ENCODE measurements at places on chromosomes 16 and 17.

- DNase-seq = no peak
Measured at GRCh38 chr16:53156516-53156915, 101.7 kb downstream of the CHD9 start.

GRCh38 chr16:83996481-83997252 is 28.6 kb downstream of the NECAB2 start:
- no peak for DNase-seq

- no peak for DNase-seq
Measured at GRCh38 chr17:66405836-66406677, 103.6 kb downstream of the PRKCA start.

GRCh38 chr16:729768-730665 is 3.1 kb downstream of the HAGHL start:
- DNase-seq = no peak

GRCh38 chr16:68257906-68258800 is 6.2 kb upstream of the SLC7A6 start:
- no peak for DNase-seq

DNA sequence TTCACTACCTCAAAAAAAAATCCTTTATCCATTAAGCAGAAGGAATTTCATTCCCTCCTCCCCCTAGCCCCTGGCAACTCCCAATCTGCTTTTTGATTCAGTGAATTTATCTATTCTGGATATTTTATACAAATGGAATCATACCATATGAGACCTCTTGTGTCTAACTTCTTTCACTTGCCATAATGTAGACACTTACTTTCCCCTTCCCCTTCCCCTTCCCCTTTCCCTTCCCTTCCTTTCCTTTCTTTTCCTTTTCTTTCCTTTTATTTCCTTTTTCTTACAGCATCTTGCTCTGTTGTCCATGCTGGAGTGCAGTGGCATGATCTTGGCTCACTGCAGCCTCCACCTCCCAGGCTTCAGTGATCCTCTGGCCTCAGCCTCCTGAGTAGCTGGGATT is 50.5 kb downstream of the PSMD12 start:
- no peak for DNase-seq

DNA sequence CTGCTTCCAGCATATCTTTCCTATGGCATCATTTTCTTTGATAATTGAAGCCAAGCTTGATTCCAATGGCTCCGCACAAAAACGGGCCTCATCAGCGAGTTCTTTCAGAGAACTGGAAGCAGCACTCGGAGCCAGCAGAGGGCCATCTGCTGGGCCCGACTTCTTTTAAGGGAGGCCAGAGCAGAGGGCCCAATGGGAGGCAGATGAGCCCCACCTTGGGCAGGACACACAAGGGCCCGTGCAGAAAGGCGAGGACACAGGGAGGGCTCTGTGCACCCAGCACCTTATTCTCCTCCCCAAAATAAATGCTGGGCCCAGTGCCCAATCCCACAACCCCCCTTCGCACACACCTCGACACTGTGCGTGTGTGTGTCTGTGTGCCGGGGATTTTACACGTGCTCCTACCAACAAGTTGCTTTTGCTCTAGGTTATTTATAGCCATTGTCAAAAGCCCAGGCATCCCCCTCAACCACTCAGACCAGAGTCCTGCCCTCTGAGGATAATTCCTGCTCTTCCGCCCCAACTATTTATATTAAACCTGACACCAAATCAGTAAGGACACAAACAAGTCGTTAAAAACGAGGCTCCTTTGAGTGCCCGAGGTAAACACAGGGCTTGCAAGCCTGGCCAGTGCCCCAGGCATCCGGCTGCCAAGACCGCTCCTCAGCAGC is 6.8 kb downstream of the AXIN2 start:
- no peak for DNase-seq

DNA sequence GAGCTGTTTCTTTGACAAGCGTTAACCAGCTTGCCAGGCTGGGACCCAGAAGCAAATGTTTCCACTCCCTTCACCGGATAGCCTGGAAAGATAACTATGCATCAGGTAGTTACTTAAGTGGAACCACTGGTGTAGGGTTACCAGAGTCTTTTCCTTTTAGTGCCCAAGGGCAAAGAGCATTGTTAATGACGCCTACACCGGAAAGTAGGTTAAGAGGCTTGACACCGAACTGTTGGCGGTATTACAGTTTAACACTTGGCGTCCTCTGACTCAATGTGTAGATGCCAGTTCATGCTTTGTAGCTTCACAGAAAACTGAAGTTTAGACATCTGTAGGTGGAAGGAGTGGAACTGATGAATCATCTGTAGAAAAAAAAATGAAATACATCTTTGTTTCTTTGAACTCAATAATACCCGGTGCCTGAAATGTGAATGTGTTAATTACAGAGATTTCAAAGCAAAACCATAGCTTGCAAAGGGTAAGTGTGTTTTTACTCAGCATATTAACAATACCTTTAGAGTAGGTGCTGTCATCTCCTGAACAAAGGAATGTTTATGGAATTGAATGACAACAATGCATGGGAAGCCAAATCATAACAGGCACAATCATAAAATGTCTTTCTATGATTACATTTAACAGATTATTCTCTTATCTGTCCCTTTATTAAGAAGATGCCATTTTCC is 426.7 kb upstream of the SALL1 start:
- no peak for DNase-seq

Measured in activated CD8-positive, alpha-beta memory T cell treated with anti-CD3 and anti-CD28 coated beads for 1 hour (primary cell).